ENCODE measurements at places on chromosomes 1 and 21. TPM values are rescaled to one million over a fixed set of nuclear protein-coding genes. Genes with fewer than 3 reads are reported as not detected.

MXRA8 gene
- not detected for total RNA-seq

ZNF593OS gene
- total RNA-seq: not detected

SH3BGR gene
- 15.9 TPM for total RNA-seq

ETV3L gene
- not detected for total RNA-seq

TMEM59 gene
- 231 TPM for total RNA-seq

PGLYRP4 gene
- not detected for total RNA-seq

F5 gene
- not detected for total RNA-seq

ANGPTL7 gene
- not detected for total RNA-seq

SPRR2G gene
- not detected for total RNA-seq

CTNNBIP1 gene
- total RNA-seq: 31.3 TPM

LCE1C gene
- 1.4 TPM for total RNA-seq

ATAD3C gene
- total RNA-seq: 0.27 TPM

SLC6A9 gene
- 62.2 TPM for total RNA-seq

CFAP107 gene
- not detected for total RNA-seq

BATF3 gene
- total RNA-seq: 1.5 TPM

CYP4A22 gene
- total RNA-seq: not detected

RNF186 gene
- total RNA-seq: not detected

LRRC38 gene
- total RNA-seq: not detected

LY9 gene
- total RNA-seq: not detected

NKAIN1 gene
- total RNA-seq: 0.12 TPM

KIAA0040 gene
- 26.7 TPM for total RNA-seq

NBPF14 gene
- 39.5 TPM for total RNA-seq

CLCNKB gene
- not detected for total RNA-seq

PLA2G2C gene
- not detected for total RNA-seq

TMEM81 gene
- 4.2 TPM for total RNA-seq

E2F2 gene
- 0.89 TPM for total RNA-seq

S100A5 gene
- not detected for total RNA-seq

RFX5 gene
- total RNA-seq: 19.2 TPM

USP48 gene
- 60.2 TPM for total RNA-seq

RGS4 gene
- not detected for total RNA-seq

Data from MCF 10A (cell line).